NCI-H1436 treated with DMSO at 0.1 percent for 48 hours (cell line): ENCODE measurements at places on chromosomes 2 and 18.

DNA sequence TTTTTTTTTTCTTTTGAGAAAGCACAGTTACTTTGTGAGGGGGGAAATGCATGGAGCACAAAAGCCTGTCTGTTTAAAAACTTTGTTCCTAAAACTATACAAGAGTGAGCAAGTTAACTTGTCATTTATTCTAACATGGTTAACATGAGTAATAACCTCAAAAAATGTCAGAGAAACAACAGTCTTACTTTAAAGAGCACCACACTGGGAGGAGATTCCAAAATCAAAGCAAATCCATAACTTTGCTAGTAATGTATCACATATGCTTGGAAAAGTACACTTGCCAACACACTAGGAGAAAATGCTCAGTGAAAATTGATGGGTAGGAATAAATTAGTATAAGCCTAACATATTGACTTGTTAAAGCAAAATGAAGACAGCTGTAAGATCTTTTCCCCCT is 157.1 kb downstream of the PRPF40A start:
- no peak for DNase-seq

DNA sequence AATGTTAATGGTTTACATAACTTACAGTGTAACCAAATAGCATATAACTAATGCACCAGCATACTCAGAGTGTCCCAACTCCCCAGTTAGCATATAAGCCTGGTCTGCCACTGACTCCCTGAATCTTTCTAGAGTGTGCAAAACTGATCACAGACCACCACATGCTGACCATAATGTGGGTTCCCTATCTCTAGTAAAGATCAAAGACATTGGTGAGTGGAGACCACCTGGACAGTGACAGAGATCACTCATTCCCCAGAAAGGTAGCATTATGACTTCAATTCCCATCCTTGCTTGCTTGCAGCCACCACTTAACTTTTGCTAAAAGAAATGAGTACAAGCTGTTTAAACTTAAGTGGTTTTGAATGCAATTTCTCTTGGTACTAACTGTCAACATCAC is 39.0 kb downstream of the KANSL1L start:
- no peak for DNase-seq

DNA sequence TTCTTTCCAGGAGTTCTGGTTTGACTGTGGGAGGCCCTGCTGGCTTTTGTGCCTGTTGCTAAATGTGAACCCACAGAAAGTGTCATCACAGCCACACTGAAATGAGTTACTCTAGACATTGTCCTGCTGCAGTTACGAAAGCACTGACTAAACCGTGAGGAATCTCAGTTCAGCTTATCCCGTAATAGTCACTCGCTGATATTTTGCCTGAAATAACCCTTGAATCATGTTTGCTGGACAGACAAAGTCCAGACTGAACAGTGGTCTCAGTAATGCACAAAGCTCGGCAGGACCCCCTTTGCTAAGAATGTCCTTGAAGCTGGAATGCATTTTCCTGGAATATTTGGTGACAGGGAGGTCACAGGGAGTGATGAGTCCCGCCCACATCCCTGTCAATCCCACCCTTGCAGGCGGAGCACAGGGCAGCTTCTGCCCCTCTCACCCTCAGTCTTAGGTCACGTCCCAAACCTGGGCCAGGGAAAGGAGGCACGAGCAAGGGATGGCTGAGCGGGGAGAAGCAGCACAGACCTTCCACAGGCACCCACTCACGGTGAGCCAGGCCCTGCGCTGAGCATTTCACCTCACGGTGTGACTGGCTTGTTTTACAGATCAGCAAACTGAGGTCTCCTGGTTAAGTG is 53.4 kb downstream of the ADI1 start:
- no peak for DNase-seq

GRCh38 chr2:136250131-136250530 is 132.2 kb upstream of the CXCR4 start:
- DNase-seq = no peak

- peak; percentile 7 for DNase-seq
These were observed 188.3 kb downstream of the GBX2 start for GRCh38 chr2:235979753-235980435.

GRCh38 chr18:22946846-22947245 is 13.7 kb downstream of the RBBP8 start:
- no peak for DNase-seq

DNA sequence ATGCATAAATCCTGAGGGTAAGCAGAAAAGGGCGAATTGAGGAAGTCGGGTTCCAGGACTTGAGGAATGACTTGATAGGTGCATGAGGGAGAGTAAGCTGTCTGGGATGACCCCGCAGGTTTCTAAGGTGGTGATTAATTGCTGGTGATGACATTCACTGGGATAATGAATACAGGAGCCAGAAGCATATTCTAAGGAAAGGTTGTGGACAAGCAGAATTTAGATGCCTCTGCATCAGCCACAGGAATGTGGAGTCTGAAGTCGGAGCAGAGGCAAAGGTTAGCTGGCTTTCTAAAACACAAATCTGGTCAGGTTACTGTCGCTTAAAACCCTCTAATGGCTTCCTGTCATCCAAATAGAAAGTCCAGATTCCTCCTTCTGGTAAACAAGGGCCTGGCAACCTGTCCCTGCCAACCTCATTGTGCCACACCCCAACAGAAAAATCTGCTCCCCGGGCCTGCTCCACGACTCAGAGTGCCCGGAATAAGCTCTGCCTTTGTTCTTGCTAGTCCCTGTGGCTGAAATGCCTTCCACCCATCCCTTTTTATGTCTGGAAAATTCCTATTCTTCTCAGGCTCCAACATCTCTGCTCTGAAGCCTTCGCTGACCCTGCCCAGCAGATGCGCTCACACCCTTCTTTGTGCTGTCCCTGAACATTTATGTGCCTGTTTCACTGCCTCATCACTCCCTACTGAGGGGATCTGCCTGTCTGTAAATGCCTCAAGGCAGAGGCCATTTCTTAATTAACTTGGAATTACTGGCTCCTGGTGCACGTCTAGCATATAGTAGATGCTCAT is 11.3 kb upstream of the TMEM214 start:
- no peak for DNase-seq

- DNase-seq = no peak
These were observed 237.9 kb downstream of the NBAS start for GRCh38 chr2:15323227-15323626.

GRCh38 chr2:39528701-39529100 is 91.6 kb upstream of the MAP4K3 start:
- no peak for DNase-seq

GRCh38 chr2:217853301-217853881 is 149.4 kb downstream of the TNS1 start:
- no peak for DNase-seq

GRCh38 chr18:73235491-73235890 is 367.7 kb upstream of the NETO1 start:
- no peak for DNase-seq

DNA sequence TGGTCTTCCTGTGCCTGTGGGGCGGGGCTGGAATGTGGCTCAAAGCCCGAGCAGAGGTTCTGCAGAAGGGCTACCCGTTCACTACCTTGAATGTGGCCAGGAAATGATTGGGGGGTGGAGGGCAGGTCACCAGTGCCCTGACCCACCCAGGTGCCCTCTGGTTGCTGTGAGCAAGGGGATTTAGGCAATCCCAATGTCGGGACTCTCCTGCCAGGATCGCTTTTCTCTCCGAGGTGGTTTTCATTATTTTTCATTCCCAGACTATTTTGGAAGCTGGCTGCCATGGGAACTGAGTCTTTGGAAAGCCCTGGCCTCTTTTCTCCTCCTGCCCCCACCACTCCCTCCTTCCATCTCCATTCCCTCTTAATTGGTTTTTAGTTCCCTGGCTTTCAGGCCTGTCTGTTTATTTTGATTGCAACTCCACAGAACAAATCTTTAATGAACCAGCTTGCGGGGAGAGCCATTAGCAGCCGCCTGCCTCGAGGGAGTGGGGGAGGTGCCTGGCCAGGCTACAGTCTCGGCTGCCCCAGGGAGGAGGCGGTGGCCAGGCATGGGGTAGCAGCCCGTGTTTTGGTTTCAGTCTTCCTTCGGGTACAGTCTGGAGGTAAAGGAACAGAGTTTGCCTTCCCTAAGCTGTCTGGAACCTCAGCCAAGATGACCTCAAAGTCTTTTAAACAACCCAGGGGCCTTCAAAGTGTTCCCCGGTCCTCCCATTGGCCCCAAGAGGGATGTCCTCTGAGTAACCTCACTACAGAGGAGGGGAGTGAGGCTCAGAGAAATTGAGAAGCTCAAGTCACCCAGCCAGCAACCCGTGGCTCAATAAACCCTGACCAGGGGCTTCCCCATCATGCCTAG is 114.4 kb upstream of the HAAO start:
- no peak for DNase-seq

- no peak for DNase-seq
These were observed 5.3 kb upstream of the DCTN1 start for GRCh38 chr2:74385396-74385795.

- DNase-seq = no peak
These were observed 28.9 kb upstream of the CNOT11 start for GRCh38 chr2:101223814-101224231.

- no peak for DNase-seq
These were observed 29.4 kb downstream of the PSD4 start for GRCh38 chr2:113203217-113203530.

DNA sequence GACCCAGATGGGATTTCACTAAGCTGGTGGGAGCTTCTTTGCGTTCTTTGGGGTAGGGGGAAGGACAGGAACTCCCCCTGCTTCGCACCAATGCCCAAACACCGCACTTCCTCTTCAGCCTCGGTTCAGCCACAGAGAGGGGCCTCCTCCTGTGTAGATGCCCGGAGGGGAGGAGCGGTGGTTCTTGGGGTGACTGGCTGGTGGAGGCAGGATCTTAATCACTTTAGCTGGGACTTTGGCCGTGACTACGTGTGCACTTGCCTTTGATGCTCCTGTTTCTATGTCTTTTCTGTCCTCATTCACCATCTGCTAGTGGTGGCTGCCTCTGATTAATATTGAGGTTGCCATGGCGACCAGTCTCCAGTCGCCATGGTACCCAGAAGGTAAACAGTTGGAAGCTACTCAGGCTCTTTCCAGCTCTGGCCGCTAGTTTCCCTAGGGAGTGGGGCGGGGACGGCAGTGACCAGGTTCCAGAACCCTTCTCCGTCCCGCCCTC is 1.9 kb downstream of the CNGA3 start:
- no peak for DNase-seq

DNA sequence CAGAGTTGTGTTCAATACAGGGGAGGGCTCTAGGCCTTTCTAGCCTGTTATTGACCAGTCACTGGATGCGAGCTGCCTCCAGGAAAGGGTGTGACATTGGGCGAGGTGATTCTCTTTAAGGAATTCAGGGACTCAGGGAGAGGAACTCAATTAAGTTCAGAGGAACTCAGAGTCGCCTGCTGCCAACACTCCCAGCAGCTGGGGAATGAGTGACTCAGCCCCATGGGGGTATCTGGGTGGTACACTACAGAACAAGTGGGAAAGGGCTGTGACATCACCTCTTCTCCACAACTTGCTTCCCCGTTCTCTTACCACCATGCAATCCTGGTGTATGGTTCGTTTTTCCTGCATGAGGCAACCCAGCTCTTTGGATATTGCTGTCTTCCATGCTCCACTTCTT is 50.4 kb upstream of the CYRIA start:
- no peak for DNase-seq

- no peak for DNase-seq
These were observed 12.5 kb upstream of the TGOLN2 start for GRCh38 chr2:85340034-85340892.

GRCh38 chr2:137039482-137040152 is 274.3 kb downstream of the THSD7B start:
- DNase-seq = no peak

GRCh38 chr2:233064530-233065199 is 4.5 kb downstream of the INPP5D start:
- DNase-seq = no peak

- no peak for DNase-seq
These were observed 3.1 kb upstream of the INPP5D start for GRCh38 chr2:233056961-233057605.

- DNase-seq = no peak
These were observed 47.2 kb downstream of the CLIP4 start for GRCh38 chr2:29162204-29162928.

DNA sequence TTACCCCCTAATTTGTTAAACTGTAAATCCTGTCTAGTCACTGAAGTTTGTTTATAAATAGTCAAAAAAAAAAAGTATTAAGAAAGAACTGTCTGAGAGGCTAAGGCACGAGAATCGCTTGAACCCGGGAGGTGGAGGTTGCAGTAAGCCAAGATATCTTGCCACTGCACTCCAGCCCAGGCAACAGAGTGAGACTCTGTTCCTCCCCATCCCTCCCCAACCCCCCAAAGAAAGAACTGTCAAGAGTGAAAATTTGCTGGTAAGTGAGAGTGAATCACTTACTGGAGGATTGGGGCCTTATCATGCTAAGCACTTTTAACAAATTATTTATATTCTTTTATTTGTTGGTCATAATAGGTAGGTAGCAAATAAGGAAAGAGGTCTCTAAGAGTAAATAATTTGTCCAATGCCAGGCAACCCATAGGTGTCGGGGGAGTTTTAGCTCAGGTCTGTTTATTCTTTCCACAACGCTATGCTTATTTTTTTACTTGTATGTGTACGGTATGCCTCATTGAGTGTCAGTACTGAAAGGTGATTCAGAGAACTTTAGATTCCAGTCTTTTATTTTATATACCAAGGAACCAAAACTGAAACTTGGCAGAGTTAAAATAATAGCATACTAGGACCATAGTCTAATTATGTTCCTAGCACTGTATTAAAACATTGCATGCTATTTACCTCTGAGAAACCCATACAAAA is 2.5 kb downstream of the TAF4B start:
- DNase-seq = no peak

DNA sequence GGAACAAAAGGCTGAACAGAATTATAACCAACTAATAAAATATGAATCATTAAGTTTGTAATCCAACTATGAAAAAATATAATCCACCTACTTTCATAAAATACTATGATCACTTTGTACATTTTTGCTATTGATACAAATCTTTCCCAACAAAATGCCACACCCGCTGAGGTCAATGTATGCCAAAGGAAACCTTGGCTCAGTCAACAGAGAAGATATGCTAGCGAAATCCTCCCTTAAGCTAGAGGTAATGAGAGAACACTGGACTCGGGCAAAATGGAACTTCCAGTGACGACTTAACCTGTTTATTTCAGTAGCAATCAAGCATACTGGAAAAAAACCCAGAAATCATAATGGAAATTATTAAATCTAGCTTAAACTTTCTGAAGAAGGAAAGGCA is 81.5 kb downstream of the NOL10 start:
- no peak for DNase-seq

DNA sequence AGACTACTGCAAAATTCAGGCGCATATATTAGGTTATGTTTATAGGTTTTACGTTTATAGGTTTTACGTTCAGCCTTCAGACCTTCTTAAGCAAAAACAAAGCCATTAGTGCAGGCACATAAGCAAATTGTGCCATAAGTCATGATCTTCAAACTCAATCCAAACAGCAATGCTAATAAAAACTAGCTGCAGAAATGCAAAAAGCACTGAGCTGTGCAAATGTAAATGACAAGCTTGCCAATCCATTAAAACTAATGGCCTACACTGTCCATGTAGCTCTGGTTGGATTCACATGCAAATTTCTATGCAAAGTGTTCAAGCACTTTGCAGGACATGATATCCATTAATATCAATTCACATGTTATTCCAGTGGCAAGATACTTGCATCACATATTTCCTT is 50.9 kb downstream of the LRPPRC start:
- no peak for DNase-seq

- DNase-seq = no peak
These were observed 23.7 kb downstream of the FAM178B start for GRCh38 chr2:96962567-96963203.
